NCI-H1092 (cell line): ENCODE measurements at places on chromosomes 5 and 9.

- DNase-seq = no peak
These were observed 99.2 kb upstream of the SPATA31C2 start for GRCh38 chr9:88237479-88237961.

DNA sequence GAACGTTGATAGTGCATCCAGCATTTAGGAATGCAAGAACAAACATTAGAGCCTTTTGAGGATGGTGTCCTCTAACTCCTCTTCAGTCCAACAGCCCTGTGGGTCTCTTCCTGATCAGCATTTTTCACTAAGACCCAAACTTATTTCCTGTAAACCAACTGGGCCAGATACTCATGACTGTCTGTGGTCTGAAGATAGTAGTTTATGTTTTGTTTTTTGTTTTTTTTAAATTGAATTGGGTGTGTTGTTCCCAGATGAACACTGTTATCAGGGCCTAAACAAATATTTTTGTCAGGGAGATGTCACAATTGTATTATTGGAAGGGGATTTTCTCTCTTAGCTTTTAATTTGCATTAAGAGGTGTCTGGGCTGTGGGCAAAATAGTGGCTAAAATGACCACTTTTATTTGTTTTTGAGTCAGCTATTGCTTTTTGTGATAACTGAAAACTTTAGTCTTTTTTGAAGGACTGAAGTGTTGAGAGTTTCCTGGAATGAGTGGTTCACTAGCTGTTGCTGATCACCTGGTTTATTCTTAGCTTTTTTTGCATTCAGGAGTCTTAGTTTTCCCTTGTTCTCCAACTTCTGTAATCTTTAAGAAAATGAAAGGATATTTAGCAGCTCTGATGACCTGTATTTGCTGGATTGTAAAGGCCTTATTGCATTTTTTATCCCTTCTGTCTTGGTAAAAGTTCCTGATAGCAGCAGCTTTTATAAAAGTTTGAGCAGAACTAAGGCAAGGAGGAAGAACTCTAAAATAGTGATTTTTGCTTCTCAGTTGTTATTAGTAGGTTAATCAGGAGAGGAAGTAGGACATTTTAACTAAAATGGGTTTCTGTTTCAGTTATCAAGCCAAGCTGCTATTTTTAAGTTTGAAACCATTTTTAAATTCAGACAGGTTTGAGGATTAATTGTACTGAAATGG is 5.5 kb downstream of the MAN2A1 start:
- no peak for DNase-seq

GRCh38 chr5:108028883-108029282 is 353.0 kb downstream of the FBXL17 start:
- no peak for DNase-seq

- no peak for DNase-seq
These were observed 265.7 kb upstream of the KLF4 start for GRCh38 chr9:107755246-107755645.

GRCh38 chr5:74538206-74538661 is 102.3 kb downstream of the ENC1 start:
- no peak for DNase-seq

GRCh38 chr9:135988493-135988892 is 27.3 kb upstream of the UBAC1 start:
- no peak for DNase-seq

GRCh38 chr9:1490341-1491232 is 440.4 kb downstream of the DMRT2 start:
- no peak for DNase-seq

- DNase-seq = no peak
These were observed 267.9 kb upstream of the SEMA6A start for GRCh38 chr5:116842514-116842961.

- DNase-seq = no peak
These were observed 79.2 kb downstream of the OTULIN start for GRCh38 chr5:14743601-14744295.

DNA sequence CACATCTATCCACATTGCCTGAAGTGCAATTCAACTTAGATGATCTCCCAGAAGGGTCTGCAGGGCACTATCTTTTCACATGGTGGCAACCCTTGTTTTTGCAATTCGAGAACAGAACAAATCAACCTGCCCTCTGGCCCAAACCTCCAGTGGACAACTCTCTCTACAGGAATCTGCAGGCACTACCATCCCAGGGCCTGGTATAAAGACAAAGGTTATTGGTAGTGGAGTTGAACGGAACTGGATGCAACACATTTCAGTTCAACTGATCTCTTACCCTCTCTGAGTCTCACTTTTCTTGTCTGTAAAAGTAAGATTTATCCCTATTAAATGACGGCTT is 153.2 kb upstream of the EGFLAM start:
- DNase-seq = no peak

- DNase-seq = no peak
These were observed 2.9 kb upstream of the KLF4 start for GRCh38 chr9:107492381-107492970.
